NCI-H1694 (cell line): ENCODE measurements at places on chromosomes 5 and 9.

DNA sequence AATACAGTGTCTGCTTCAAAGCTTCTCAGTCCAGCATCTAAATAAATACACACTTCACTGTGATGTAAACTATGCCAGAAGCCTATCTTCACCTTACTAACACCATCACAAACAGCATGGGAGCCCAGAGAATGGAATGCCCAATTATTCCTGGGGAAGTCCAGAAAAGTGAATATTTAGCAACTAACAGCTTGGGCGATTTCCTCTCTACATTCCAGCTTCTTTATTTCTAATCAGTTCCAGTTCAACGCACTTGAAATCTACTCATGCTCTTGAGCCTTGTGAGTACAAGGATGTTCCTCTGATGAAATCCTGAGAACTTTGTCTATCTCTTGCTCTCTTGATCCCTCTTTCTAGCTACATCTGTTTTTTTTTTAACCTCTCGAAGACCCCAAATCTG is 100.4 kb upstream of the C9orf72 start:
- DNase-seq, result no peak

DNA sequence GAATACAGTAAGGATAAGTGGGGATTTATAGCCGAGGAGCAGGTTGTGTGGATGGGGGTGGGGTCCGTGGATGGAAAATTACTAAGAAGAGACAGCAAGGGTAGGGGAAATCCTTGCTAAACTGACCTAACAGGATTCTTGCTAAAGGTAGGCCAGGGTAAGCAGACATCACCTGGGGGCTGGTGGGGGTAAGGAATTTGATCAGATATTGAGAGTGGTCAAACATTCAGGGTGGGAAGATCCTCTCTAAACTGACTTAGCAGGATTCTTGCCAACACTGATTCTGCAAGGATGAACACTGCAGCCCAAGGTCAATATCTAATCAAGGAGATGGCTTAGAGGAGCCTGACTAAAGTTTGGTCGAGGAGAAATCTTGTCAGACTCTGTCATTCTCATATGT is 2.7 kb upstream of the PLGRKT start:
- no peak for DNase-seq

DNA sequence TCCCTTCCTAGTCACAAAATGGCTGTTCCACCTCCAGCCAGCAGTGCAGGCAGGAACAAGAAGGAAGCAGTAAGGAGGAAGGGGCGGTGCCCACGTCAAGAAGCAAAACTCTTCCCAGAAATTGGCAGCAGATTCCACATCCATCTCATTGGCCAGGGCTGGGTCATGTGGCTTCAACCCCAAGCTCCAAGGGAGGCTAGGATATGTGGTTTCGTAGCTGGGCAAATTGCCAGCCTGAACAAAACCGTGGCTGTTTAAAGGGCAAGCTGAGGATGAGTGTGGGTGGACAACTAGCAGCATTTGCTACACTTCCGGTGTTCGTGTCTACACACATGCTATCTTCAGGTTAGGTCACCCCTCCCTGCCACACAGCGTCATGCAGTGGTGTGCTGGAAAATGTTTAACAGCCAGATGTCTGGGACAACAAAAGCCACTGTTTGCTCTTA is 92.1 kb upstream of the MAP1B start:
- no peak for DNase-seq

DNA sequence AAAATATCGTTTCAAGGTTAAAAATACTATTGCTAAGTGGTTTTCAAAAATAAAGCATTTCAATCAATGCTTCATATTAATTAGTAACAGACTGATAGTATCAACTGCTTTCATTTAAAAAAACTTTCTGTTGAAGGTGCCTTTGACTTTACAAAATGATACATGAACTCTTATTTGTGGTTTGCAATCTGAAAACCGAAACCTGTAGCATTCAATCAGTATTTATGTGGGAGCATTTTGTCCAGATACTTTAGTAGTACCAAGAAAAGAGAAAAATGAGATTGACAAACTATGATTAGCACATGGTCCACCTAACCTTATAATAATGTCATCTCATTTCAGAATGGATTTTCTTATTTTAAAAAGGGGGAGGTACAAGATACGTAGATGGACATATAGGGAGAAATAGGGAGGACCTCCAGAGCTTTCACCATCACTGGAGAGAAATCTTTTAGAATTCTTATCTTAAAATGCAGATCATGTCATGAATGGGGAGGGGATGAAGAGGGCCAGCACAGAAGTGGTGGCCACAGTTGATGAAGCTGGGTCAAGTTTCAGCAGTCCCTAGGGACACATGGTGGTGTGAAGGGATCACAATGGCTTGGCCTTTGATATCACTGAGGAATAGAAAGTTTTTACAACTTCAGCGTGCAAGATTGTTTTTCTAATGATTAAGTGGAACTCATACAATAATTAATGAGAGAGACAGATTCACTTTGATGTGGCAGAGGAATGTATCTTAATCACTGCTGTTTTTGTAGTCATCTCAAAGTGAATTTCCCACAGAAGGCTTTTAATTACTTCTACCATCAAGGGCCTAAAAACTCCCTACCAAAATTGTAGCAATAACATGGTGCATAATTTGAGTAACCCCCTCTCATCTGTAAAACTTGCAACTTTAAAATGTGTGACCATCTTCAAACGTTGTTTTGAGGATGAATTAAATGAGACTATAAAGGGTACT is 322.3 kb upstream of the EDIL3 start:
- no peak for DNase-seq

DNA sequence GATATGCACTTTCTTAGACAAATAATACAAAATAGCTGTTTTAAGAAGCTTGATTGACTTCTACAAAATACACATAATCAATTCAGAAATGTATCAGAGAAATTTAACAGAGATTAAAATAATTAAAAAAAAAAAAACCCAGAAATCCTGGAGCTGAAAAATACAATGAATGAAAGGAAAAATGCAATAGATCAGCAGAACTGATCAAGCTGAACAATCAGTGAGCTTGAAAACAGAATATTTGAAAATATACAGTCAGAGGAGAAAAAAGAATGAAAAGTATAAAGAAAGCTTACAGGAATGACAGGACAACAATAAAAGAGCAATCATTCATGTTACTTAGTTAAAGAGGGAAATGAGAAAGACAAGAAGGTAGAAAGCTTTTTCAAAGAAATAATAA is 41.7 kb upstream of the IL33 start:
- DNase-seq, result no peak
